ENCODE measurements at places on chromosomes 7 and 10.

DNA sequence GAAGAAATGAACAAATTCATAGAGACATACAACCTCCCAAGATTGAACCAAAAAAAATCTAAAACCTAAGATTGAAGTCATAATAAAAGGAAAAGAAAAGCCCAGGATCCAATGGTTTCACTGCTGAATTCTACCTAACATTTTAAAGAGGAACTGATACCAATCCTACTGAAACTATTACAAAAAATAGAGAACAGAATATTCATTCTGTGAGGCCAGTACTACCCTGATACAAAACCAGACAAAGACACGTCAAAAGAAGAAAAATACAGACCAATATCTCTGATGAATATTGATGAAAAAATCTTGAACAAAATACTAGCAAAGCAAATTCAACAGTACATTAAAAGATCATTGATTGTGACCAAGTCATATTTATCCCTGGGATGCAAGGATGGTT lies 128.5 kb upstream of the STEAP1 start:
- DNase-seq: no peak

DNA sequence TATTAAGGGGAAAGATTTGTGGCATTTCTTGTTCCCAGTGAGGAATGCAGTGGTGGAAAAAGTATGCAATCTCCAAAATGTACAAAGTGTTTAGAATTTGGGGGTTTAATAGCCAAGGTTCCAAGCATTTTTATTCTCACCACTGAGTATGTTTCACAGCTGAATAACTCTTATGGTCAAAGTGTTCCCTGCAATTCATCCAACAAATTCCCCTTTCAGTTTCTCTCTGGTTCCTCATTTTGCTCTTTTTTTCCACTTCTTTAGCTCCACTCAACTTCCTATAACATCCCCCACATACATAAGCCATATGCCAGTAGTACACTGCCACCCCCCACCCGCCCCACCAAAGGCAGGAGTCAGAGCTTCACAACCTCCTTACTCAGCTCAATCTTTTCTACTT lies 4.6 kb downstream of the HECW1 start:
- DNase-seq: no peak

- DNase-seq: no peak
Measured at GRCh38 chr7:47461161-47461560, 120.8 kb downstream of the TNS3 start.

DNA sequence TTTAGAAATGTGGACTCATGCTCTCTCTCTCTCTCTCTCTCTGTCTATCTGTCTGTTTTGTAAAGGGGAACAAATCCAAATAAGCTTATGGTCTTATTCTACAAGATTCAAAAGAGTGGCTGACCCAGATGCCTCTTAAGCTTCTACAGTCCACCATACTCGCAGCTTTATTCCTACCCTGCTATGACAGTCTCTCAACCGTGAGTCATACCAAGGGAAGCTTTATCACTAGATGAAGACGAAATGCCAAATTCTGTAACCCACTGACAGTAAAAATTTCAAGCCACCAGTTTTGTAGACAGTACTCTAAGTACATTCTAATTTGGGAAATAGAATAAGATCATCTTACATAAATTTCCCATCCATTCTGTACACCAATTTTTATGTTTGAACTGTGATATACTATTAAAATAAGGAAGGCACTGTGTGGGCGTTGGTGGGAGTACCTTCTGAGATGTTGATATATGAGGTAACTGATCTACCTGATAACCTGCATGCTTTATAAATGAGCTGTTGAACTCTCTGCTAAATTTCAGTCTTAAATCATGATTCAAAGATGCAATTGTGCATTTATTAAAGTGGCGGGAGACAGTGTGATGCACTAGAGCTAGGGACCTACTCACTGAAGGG lies 153.2 kb downstream of the KLF6 start:
- no peak for DNase-seq

- DNase-seq: no peak
Measured at GRCh38 chr10:76649723-76650127, 987.9 kb downstream of the KCNMA1 start.

- no peak for DNase-seq
Measured at GRCh38 chr7:533266-533665, 13.6 kb upstream of the PDGFA start.

All from SHP77 treated with DMSO at 0.1 percent for 48 hours (cell line).